ENCODE measurements at places on chromosomes 16 and 17.

DNA sequence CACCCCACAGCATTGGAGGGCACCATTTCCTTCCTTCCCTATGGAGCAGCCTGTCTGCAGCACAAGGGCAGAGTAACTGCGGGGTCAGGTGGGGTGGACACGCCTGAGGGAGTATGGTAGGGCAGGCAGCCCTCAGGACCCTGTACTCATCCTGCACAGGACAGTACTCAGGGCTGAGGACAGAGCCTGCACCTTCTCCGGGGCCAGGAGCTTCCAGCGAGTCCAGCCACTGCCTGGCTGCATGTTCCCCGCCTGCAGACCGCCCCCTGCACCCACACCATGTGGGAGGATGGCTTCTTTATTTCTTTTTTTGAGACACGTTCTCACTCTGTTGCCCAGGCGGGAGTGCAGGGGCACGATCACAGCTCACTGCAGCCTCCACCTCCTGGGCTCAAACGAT lies 47.6 kb upstream of the CDC42EP4 start:
- DNase-seq, result no peak

- no peak for DNase-seq
These were observed 94.2 kb downstream of the MAP2K4 start for GRCh38 chr17:12114686-12115418.

GRCh38 chr17:50208611-50209061 lies 7.2 kb upstream of the COL1A1 start:
- DNase-seq, result no peak

- DNase-seq, result no peak
These were observed 49.2 kb downstream of the CRISPLD2 start for GRCh38 chr16:84868829-84869472.

DNA sequence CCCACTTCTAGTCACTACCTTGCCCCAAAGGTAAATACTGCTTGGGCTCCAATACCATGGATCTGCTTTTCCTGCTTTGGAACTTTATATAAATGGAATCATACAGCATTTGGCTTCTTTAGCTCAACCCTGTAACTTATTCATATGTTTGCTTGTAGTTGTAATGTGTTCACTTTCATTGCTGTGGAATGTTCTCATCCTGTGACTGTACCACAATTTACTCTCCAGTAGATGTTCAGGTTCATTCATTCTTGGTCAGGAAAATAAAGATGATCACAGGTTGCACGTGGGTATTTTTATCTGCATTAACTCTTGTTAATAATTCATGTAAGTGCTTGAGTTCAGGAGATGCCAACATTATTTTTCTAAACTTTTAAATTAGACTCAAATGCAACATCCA lies 6.7 kb upstream of the BEAN1 start:
- no peak for DNase-seq

GRCh38 chr16:51719376-51719775 lies 568.3 kb upstream of the SALL1 start:
- no peak for DNase-seq

GRCh38 chr16:65657071-65657494 lies 535.2 kb upstream of the CDH11 start:
- no peak for DNase-seq

GRCh38 chr17:73101031-73101430 lies 8.5 kb upstream of the SLC39A11 start:
- no peak for DNase-seq

DNA sequence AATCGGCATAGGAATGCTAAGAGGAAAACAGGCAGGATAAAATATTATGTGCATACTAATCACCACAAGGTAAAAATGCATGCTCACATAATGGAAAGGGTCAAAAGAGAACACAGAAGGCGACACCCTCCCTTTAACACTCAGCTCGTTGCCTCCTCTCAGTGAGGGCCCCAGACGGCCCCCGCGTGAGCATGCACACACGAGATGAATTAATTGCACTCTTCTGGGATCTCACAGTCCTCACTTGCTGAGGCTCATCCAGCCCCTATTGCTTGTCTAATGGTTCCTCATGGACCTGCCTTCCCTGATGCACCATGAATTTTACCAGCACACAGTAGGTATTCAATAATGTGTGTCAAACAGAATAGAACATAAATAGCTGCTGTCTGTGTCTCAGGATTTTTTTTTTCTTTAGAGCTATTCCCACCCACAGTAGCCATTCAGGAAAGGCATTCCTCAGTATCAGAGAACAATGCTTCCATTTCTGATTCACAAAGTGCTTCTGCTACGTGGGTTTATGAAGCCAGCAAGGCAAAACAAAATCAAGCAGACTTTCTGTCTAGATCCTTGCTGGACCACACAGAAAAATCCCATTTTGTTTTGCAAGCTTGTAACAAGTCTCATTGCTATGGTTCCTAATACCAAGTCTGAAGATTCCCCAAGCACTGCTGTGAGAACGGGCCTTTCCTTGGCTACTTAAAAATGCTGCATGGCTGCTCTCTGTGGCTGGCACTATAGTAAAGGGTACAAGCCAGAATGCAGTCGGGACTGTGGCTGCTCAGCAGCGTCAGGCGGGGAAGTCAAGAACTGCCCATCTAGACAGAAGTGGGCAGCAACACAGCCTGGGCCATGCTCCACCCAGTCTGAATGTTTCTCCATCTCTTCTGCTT lies 43.6 kb downstream of the TOM1L2 start:
- no peak for DNase-seq

All from left renal cortex interstitium (tissue), 4 donors.